ENCODE measurements at places on chromosomes 13 and 19. TPM values are rescaled to one million over a fixed set of nuclear protein-coding genes. Genes with fewer than 3 reads are reported as not detected.

Gene ENOX1
- total RNA-seq: 0.07 TPM

DNA sequence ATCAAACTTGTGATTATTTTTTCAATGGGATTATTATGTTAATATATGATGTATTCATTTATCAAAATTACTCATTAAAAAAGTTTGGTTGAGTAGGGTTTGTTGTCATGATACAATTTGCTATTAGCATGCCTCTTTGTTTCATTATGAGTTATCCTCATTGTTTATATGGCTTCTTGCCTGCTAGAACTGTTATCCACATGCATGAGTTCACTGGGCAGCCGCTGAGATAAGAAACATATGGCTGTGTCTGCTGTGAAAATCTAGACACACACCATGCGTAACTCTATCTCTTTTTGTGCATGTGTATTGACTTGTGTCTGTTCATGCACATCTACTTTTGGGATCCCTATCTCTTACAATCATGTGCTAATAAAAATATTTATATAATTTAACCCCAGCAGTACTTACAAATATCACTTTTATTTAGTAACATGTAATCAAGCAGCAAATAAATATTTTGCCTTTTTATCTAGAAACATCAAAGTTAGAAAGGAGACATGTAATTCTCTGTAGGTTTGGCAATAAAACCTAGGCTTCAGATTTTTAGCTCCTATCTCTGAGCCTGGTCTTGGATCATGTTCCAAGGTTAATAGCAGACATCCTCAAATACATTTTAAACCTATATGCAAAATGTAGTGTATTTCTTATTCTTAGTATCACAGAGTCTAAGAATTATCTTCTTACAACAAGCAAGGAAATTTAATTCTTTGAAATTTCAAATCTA is 11.2 kb upstream of the KLF12 start:
- DNase-seq: no peak

- DNase-seq: no peak
These were observed 13.3 kb upstream of the ACP7 start for GRCh38 chr19:39070888-39071287.

DNA sequence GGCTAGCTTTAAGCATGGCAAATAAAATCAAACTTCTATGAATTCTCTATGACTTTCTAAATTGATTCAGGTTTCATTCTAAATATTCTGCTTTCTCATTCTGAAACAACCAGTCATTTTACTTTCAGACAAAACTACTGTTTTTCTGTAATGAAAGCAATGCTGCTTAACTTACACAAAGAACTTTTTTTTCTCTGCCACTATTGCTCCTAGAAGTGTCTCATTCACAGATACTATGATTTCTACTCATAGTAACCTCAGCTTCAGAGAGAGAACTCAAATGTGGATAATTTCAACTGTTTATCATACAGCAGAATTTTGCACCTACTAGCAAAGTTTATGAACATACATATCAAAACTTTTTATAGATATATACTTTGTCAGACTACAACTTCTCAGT is 724.6 kb downstream of the SLITRK5 start:
- no peak for DNase-seq

GRCh38 chr19:11447347-11448262 is 12.2 kb downstream of the PRKCSH start:
- no peak for DNase-seq

DNA sequence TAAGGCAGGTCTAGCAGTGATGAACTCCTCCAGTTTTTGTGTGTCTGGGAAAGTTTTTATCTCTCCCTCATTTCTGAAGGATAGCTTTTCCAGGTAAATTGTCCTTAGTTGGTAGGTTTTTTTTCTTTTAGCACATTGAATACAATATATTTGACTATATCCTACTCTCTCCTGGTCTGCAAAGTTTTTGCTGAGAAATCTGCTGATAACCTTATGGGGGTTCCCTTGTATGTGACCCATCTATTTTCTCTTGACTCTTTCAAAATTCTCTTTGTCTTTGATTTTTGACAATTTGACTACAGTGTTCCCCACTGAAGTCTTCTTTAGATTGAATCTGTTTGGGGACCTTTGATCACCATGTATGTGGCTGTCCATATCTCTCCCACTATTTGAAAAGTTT is 42.6 kb upstream of the ZNF507 start:
- DNase-seq: no peak

Gene RDH13
- 15.0 TPM for total RNA-seq

DNA sequence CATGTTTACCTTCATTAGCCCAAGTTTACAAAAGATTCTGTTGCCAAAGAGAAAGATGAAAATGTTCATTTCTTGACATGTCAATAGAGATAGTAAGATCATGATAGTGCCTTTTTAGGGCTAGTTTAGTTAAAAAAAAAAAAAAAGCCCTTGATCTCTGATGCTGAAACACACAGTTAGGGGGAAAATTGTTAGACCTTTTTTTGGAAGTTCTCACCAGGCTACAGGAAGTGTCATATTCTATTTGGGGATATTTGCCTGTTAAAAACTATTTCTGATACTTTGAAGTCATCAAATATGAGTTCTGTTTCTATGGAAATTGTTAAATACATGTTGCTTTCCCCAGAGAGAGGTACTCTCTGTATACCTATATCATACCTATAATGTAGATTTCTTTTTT is 21.6 kb downstream of the SLAIN1 start:
- no peak for DNase-seq

DNA sequence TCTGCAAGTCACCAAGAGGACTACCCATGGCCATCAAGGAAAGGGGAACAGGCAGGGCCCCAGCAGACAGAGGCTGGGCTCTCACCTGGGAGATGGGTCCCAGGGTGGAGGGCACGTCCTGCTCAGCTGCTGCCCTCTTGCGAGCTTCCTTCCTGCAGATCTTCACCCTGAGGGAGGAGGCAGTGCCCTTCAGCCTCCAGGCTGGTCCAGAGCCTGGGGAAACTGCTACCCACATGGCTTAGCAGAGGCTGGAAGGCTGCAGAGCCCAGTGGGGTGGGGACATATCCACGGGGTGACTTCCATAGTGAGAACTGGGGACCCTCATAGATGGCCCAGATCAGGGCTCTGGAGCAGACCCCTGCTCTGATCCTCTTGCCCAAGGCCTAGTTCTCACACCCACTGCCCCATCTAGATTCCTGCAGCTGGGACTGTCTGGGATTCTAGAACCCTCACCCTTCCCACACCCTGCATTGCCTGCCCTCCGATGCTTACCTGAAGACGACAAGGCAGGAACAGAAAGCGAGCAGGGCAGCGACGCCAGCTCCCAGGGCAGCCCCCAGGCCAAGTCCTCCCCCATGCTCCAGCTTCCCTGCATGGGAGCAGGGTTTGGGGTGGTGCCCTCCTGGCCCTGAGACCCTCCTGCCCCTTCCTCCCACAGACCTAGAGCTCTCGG is 9.0 kb downstream of the SIGLEC11 start:
- DNase-seq: no peak

Gene HOMER3
- not detected for total RNA-seq

DNA sequence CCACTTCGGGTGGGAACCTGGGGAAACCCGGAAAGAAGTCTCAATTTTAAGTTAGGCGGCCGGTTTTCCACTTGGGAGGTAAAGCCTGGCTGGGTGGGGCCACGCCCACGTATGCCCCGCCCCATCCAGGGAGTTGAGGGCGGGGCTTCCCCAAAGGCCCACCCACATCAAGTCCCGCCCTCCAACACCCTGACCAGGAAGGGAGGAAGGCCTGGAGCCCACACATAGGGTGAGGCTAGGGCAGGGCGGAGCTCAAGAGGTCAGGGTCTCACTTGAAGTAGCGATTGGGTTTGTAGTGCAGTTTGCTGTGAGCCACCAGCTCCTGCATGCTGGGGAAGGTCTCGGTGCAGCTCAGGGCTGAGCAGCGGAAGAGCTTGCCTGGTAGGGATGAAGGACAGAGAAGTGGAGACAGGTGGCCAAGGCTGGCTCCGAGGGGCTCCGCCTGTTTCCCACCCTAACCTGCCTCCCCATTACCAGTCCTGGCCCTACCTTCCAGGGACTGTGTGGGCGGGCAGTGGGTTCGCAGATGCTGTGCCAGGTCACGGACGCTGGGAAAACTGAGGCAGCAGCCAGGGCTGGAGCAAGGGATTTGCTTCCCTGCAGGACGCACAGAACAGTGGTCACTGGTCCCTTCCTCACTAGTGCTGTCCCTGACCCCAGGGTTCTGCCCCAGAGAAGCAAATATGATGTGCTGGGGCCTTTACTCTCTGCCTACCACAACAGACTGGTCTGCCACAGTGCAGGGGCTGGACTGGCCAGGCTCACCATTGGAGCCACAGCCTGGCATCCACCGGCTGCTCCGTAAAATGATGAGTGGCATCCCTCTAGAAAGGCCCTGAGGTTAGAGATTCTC is 1.6 kb downstream of the ZNF414 start:
- DNase-seq: no peak

Gene COMP
- not detected for total RNA-seq

DNA sequence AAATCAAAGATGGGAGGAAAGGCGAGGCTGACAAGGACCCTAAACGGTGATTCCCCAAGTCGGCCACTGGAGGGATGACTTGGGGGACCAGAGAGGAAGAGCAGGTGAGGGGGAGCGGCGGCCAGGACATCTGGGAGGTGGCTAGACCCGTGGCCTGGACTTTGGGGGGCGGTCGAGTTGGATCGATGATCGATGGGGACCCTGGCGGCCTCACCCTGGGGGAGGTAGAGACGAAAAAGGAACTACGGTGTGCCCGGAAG is 7.7 kb upstream of the CIRBP start:
- DNase-seq: peak; percentile 42

Gene SERP2
- not detected for total RNA-seq
